ENCODE measurements at places on chromosomes 1 and 21.

- DNase-seq, result peak; percentile 96
These were observed 43.3 kb downstream of the PTPRC start for GRCh38 chr1:198681831-198682759.

DNA sequence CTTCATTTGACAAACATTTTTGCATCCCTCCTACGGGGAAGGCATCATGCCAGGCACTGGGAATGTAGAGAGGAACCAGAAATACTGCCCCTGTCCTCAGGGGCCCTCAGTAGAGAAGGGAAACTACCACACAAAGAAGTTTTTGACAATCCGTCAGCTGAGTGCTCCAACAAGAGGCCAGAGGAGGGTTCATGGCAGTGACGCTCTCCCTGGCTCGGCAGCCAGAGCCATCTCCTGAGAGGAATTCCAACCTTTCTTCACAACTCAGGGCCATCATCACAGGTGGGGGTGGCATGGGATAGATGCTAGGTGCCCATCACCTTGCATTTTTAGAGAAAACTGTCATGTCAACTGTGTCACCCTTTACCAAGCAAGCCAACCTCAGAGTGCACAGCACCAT lies 154.1 kb downstream of the HIVEP3 start:
- DNase-seq, result no peak

GRCh38 chr1:208737161-208737560 lies 493.0 kb upstream of the PLXNA2 start:
- no peak for DNase-seq

GRCh38 chr1:54460351-54460750 lies 54.2 kb upstream of the SSBP3 start:
- no peak for DNase-seq

DNA sequence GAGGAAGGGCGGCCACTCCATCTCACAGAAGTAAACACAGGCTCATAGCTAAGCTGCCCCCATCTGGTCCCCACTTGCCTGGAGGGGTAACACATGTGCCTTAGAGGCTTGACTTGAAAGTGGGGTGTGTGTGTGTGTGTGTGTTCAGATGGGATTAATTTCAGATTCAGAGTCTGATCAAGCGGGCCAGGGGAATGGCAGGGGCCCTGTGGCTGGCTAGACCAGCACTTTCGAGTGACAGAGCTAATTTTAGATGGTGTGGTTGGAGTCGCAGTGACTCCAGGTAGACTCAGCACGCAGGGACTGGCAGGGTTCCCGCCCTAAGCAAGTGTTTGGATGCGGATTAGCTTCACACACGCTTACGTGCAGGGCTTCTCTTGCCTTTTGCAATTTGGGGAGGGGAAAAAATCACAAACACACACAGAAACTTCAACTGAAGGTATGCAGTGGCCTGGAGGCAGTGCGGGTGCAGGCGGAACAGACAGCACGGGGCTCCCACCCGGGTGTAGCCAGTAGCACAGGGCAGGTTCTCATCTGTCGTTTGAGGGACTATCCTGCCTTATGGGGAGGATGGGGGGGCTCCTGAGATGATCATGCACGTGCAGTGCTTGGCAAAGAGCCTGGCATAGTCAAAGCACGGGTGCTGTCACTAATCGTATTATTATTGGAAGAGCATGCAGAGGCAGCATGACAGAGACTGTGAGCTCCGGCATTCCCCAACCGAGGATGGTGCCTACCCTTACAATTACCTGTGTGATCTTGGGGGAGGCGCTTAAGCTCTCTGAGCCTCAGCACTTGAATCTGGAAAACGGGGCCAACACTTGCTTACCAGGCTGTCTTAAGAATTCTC lies 1.3 kb downstream of the EDN2 start:
- no peak for DNase-seq
